T47D (cell line): ENCODE measurements at places on chromosomes 12 and 14.
A peak's percentile ranks its signal among the peaks of the same experiment; 100 is the strongest.

DNA sequence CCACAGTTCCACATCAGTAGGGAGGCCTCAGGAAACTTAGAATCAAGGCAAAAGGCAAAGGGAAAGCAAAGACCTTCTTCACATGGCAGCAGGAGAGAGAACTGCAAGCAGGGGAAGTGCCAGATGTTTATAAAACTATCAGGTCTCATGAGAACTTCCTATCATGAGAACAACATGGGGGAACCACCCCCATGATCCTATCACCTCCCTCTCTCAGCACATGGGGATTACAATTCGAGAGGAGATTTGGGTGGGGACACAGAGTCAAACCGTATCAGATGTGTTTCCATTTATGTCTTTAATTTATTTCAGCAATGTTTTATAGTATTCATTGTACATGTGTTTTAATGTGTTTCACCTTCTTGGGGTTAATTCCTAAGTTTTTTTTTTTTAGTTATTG, 25.8 kb downstream of the METAP2 start:
- DNase-seq = no peak

GRCh38 chr14:70663707-70664179, 22.0 kb downstream of the TTC9 start:
- no peak for DNase-seq

GRCh38 chr14:78933948-78934524, 763.9 kb downstream of the NRXN3 start:
- peak; percentile 46 for DNase-seq

- DNase-seq = no peak
Measured at GRCh38 chr14:99930420-99931274, 134.6 kb upstream of the EVL start.

DNA sequence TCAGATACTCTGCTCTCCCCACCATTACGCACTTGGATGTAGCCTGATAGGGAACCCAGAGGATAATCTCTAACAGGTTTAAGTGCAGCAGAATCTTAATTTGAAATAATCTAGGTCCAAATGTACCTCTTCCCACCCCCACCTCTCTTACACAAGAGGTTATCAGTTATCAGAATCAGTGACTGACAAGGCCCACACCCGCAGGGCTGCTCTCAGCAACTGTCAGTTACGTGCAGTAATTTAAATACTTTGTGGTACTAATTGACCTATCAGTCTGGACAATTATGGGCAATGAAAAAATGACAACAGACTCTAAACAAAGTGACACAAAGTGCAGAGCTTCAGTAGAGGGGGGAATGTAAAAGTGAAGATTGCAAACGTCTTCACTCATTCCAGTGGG, 74.0 kb downstream of the CLIP1 start:
- no peak for DNase-seq

DNA sequence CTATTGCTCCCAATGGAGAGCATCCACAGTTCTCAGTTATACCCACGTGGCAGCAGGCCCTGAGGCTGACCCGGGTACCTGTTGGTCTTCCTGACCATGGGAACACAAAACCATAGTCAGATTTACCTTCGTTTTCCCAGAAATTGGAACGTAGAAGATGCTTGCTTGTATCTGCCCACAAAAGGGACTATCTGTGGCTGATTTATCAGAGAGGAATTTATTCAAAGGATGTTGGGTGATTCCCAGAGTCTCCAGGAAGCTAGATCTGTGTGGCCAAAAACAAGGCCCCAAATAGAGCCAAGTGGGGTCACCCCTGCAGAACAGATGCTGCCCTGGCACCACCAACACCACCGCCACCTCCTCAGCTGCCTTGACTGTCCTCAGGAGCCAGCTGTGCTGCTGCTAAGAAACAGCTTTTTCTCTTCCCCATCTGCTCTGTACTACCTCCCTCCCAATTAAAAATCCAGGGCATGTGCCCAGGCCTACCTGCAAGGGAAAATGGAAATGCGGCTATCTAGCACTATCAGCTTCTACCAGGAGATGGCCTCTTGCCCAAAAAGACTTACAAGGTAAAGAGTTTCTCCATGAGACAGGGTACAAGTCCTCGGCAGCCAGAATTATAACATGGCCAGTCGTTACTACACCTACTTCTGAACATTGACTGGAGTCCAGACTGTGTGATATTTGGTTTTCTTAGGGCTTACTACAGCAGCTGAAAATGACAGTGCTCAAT, 128.6 kb upstream of the PLEKHG7 start:
- DNase-seq = no peak

- DNase-seq = peak; percentile 63
Measured at GRCh38 chr14:22986508-22987054, 4.2 kb upstream of the AJUBA start.

GRCh38 chr14:68279777-68280233, 460.2 kb downstream of the RAD51B start:
- DNase-seq = no peak

- DNase-seq = no peak
Measured at GRCh38 chr12:7142056-7142644, 12.0 kb downstream of the CLSTN3 start.

DNA sequence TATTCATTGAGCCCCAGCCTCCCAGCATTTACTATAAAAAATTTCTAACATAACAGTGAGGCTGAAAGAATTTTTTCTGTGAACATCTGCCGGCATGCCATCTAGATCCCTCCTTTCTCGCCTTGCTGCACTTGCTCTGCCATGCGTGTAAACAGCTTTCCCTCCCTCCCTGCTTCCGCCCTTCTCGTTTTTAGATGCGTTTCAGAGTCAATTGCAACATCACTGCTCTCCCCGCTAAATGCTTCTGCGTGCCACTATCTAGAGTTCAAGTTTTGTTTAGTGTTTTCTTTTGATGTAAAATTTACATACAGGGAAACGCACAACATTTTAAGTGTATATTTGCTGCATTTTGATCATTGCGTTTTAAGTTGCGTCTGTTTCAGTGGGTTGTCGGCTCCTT, 83.6 kb downstream of the CCDC92 start:
- DNase-seq = no peak

- DNase-seq = peak; percentile 89
Measured at GRCh38 chr12:100199347-100200149, 1.1 kb upstream of the ACTR6 start.

DNA sequence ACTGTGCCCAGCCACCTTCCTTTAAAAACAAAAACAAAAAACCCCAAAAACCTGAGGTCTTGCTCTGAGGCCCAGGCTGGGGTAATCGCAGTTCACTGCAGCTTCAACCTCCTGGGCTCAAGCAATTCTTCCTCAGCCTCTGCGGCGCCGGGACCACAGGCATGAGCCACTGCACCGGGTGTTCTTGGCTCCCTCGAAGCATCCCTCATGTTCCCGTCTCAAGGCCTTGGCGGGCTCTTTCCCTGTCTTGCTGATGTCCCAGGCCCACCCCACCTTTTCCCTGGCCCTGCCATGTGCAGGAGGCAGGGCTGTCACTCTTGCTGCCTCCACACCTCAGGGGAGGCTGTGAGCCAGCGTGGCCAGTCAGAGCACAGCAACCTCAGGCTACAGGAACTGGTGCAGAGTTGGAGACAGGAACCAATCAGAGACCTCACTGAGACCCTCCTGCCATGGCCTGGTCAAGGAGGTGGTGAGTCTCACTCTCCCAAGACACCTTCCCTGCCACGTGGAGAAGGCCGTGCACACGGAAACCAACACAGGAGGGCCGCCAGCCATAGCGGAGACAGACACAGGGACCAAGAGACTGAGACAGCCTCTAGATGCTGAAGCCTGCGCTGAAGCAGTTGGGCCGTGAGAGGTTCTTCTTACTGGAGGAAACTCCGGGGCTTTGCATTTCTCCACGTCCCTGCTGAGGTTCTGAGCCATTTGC, 6.0 kb upstream of the AMN start:
- DNase-seq = no peak

DNA sequence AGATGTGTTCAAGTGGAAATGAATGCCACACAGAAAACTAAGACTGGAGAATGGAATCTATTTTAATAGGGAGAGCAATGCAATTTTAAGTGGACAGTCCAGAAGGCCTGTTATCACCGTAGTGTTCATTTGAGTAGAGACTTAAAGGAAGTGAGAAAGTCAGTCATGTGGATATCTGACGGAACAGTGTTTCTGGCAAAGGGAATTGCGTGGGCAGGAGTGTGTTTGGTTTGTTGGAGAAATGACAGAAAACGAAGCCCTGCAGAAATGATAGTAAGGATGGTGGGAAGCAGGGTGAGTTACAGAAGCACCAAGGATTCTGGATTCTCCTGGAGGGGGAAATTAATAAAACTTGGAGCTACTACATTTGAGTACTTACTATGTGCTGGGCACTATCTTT, 776.6 kb downstream of the MED13L start:
- no peak for DNase-seq

GRCh38 chr12:3629057-3629830, 123.7 kb downstream of the CRACR2A start:
- no peak for DNase-seq

GRCh38 chr14:33052943-33053342, 114.3 kb downstream of the NPAS3 start:
- DNase-seq = no peak
